GM13977 (cell line): ENCODE measurements at places on chromosomes 1 and 21.

- no peak for DNase-seq
These were observed 265.3 kb downstream of the SPATA17 start for GRCh38 chr1:217896490-217896889.

GRCh38 chr1:231800108-231800507, 173.5 kb downstream of the DISC1 start:
- no peak for DNase-seq

GRCh38 chr1:181911715-181912114, 149.8 kb downstream of the ZNF648 start:
- DNase-seq: no peak

DNA sequence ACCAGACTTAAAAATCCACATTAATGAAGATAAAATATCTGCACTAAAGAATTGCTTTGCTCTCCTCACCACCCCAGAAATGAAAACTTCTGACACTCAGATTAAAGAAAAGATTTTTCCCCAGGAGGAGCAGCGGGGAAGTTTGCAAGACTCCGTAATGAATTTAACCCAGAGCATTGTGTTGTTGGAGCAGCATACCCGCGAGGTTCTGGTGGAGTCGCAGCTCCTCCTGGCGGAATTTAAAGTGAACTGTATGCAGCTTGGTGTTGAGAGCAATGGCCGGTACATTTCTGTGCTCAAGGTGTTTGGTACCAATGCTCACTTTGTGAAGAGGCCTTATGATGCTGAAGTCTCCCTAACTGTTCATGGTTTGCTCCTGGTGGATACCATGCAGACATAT, 46.4 kb downstream of the VPS13D start:
- DNase-seq: no peak

DNA sequence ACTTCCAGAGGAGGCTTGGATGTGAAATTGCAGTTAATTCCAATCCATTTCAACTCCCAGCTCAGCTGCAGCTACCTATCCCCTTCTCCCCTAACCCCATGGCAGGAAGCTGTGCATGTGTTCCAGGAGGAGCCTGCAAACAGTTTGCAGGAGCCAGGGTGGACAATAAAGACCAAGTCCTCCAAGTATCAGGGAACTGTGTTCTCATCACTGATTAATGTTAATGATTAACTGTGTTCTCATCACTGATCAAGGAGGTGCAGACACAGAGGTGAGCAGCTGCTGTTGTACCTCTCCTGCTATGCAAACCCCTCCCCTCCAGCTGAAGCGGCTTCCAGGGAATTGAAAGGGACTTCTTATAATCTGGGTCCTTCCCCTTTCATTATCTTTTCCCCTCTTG, 19.2 kb downstream of the CLDN19 start:
- no peak for DNase-seq

- no peak for DNase-seq
These were observed 29.7 kb downstream of the PBX1 start for GRCh38 chr1:164588516-164589341.

- DNase-seq: no peak
These were observed 26.8 kb downstream of the TMPRSS2 start for GRCh38 chr21:41481191-41481590.

- DNase-seq: peak; percentile 60
These were observed 29.3 kb upstream of the USP1 start for GRCh38 chr1:62407398-62408009.

GRCh38 chr1:150256554-150257341, 826 bp upstream of the CA14 start:
- DNase-seq: no peak

GRCh38 chr1:31781756-31782371, 17.7 kb upstream of the ADGRB2 start:
- DNase-seq: no peak

GRCh38 chr1:29650476-29650875, 414.2 kb downstream of the PTPRU start:
- no peak for DNase-seq

DNA sequence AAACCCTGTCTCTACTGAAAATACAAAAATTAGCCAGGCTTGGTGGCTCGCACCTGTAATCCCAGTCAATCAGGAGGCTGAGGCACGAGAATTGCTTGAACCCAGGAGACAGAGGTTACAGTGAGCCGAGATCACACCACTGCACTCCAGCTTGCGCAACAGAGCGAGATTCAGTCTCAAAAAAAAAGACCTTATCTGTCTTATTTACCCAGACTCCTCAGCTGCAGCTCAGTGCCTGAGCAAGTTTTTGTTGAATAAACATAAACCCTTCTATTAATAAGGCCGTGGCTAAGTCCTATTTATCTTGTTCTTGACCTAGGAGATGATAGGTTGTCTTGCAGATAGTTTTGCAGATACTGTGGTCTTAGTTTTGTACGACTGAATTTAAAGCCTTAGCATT, 136.4 kb upstream of the TMEM51 start:
- no peak for DNase-seq

DNA sequence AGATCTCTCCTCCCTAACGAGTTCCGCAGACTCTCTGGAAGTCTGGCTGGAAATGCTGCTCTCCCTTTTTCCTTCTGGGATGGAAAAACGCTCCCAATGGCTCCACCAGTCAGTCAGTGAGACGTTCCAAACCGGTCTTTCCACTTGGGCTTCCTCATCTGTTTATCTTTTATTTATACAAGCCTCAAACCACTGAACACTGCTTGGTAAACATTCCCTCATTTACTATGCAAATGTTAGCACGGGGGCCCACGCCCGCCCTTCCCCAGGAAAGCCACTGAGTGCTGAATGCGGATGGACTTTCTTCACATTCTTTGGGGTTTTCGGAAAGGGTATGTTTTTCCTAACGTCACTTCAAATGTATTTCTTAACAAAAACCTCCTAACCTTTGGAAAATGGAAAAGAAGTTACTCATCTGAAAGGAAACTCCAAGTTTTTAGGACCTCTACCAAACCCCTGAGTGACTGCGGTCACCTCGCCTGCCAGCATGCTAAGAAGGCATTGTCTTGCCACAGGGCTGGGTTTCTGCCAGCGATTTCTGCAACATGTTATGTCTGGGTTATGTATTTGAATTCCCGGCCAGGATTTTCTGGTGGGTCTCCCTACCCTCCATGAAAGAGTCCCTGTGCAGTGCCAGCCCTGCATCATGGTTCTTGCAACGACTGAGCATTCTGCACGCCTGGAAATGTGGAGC, 14.0 kb upstream of the UMODL1 start:
- DNase-seq: no peak

DNA sequence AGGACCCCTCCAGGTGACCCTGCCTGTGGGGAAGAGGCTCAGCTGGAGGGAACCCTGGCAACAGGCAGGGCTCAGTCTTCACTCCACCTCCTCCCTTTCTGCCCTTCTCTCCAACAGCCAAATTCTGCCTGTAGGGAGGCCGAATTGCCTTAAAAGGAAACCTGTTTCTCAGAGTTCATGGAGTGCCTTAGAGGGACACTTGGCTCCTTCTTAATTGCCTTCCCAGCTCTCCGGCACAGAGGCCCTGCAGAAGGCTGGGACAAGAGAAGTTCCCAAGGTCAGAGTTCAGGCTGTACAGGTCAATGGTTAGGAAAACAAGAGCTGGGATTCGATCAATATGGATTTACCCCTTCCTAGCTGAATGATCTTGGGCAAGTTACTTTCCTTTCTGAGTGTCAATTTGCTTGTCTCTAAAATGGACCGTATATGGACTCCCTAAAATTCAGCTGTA, 6.2 kb downstream of the CSRP1 start:
- DNase-seq: no peak

- no peak for DNase-seq
These were observed 15.9 kb downstream of the ZMYND12 start for GRCh38 chr1:42439940-42440339.

DNA sequence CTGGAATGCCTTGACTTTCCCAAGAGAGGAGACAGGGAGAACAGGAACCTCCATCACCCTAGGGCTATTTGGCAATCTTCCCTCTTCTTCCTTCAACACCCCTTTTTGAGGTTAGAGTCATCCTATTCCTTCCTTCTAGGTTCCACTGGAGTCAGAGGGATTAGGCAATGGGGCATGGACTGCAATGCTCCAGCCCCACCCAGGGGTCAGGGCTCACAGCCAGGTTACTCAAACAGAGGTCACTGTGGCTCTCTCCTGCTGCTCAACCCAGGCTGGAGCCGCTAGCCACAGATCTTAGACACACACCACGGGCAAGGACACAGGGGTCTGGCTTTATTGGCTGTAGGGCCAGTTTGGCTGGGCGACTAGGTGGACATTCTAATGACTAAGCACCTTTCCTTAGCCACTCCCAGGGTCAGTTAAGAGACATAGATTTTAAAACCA, 145.5 kb upstream of the NRIP1 start:
- DNase-seq: no peak

- no peak for DNase-seq
These were observed 6.0 kb downstream of the MIER1 start for GRCh38 chr1:66930823-66931174.

GRCh38 chr1:222124602-222125001, 382.7 kb upstream of the DUSP10 start:
- DNase-seq: no peak

- no peak for DNase-seq
These were observed 193.2 kb downstream of the FMN2 start for GRCh38 chr1:240284656-240285414.

- DNase-seq: no peak
These were observed 69.3 kb downstream of the POU2F1 start for GRCh38 chr1:167289966-167290365.

GRCh38 chr1:207499573-207499972, 3.6 kb downstream of the CR1 start:
- peak; percentile 58 for DNase-seq

DNA sequence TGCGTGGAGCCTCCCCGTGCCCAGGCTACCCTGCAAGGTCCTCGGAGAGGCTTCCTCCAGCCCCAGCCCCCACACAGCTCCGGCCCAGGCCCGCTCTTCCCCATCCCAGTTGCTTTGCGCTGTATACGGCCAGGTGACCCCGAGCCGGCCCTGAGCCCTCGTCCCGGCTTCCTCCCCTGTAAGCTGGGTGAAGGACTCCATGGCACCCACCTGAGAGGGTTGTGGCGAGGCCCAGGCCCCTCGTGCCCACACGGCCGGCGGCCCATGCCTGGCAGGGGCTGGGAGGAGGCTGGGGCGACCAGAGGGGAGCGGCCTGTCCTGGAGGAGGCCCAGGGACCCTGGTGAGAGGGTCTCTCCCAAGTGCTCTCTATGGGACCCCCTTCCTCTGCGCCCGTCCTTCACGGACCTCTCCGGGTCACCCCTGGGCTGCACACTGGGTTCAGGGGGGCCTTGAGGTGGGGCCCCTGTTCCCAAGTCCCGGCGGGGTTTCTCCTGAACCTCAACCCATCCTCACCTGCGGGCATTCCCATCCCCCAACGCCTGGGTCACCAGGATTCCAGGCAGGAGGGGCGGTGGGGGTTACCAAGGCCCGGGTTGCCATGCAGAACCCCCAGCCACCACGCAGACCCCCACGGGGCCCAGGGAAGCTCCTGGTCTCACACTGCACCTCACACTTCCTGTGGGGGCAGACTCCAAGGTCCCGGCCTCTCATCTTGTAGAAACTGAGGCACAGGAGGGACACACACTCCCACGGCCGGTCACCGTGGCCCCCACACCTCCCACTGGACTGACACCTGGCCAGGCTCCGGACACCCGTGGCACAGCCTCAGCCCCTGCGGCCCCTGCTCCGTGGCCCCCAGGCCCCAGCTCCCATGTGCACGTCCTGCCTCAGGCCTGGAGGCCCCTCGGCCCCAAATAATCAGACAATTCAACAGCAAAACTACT, 25.2 kb downstream of the COL6A1 start:
- no peak for DNase-seq

DNA sequence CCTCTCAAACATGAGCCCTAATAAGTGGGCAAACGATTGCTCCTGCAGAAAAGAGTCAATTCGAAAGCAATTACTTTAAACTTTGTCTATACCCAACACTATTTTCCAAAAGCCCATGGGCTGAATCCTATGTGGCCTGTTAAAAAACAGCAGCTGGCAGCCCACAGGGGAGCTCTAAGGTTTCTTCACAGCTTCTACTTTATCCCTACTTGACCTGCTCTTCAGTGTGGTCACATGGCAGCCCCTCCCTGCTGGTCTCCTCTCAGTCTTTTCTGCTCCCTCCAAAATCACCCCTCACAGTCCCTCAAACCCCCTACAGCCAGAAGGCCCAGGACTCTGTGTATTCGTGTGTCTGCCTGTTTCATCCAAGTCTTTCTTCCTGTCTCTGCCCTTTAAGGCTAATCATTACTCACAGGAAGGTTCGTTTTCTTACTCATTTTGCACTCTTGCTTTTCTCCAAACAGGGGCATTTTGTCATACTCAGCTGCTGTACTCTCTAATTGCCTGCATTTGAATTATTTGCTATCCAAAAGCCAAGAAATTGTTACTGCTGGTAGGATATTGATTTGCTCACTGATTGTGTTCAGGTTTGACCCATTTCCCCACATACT, 62.4 kb upstream of the FAM3B start:
- DNase-seq: no peak

GRCh38 chr1:82923931-82924330, 1075.0 kb downstream of the TTLL7 start:
- no peak for DNase-seq

DNA sequence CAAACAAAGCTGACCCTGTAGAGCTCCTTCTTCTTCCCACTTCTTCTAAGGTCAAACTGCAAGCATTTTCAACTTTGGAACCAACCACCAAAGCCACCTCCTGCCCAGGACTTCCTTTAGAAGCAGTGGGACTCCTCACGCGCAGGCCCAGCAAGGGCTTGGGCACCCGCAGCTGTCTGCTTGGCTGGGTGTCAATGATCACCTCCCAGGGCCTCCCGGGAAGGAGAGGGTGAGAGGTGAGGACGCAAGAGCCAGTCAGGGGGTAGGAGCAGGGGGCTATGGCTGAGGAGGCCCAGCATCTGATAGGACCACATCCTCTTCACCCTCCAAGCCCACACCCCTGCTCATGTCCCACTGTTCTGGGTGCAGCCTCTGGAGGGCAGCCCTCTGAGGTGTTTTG, 10.2 kb downstream of the KLHL21 start:
- DNase-seq: no peak

GRCh38 chr1:220176540-220176939, 82.6 kb downstream of the IARS2 start:
- no peak for DNase-seq

DNA sequence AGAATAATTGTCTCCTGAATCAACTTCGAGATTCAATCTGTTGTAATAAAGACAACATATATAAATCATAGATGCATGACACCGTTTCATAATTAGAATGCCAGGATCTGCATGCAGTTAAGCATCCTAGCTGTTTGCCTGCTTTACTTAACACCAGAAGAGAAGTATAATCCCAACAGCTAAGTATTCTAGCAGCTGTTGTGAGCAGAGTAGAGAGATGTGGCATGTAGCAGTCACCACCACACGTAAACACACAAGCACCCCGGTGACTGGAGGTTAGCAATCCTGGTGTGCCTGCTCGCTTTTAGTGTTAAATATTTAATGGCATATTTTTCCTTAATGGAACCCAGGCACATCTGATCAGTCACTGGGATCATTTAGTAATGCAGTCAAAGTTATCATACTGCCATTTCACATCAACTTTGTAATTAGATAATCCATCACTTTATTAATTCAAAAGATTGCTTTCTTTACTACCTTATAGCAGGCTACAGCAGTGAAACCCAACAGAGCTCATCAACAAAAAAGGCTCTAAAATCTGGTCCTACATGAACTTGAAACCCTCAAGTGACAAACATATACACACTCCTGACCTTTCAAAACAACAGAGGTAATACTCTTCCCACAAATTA, 187.9 kb downstream of the SMYD3 start:
- DNase-seq: no peak

- DNase-seq: no peak
These were observed 75.5 kb downstream of the PRDM2 start for GRCh38 chr1:13775459-13775858.

- DNase-seq: no peak
These were observed 42.8 kb upstream of the IL12RB2 start for GRCh38 chr1:67264899-67265298.
